ENCODE measurements at places on chromosomes 1 and 21.

DNA sequence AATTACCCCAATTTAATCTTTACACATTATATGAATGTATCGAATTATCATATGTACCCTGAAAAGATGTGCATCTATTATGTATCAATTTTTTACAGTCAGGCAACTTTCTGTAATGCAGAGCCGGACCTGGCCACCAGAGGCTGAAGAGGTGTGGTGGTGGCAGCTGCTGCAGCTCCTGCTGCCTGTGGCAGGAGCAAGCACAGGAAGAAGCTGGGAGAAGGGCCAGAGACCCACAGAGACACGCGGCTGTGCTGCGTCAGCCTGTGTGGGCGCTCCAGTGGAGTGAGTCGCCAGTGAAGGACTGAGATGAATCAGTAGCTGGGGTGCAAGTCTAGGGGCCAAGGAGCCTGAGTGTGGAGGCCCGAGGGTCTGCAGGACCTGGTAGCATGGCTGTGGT lies 74.3 kb upstream of the COG2 start:
- DNase-seq, result no peak

- no peak for DNase-seq
These were observed 1.9 kb upstream of the NAV1 start for GRCh38 chr1:201537028-201537427.

GRCh38 chr1:6262555-6263420 lies 1.9 kb upstream of the GPR153 start:
- DNase-seq, result no peak

- no peak for DNase-seq
These were observed 38.2 kb downstream of the POU2F1 start for GRCh38 chr1:167258858-167259257.

DNA sequence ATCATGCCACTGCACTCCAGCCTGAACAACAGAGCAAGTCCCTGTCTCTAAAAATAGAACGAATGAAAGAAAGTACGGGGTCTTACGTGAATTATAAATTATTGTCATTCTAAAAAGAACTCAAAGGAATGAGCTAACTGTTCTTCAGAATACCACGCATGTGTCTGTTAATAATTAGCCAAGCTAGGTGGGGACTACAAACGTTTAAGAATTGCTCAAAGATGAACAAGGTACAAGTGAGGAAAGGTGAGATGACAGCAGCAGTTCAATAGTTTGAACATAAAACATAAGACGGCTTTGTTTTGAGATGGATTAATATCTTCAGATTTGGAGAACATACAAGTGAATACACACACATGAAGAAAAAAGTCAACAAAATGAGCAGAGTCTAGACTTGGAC lies 79.6 kb downstream of the UBR4 start:
- no peak for DNase-seq

DNA sequence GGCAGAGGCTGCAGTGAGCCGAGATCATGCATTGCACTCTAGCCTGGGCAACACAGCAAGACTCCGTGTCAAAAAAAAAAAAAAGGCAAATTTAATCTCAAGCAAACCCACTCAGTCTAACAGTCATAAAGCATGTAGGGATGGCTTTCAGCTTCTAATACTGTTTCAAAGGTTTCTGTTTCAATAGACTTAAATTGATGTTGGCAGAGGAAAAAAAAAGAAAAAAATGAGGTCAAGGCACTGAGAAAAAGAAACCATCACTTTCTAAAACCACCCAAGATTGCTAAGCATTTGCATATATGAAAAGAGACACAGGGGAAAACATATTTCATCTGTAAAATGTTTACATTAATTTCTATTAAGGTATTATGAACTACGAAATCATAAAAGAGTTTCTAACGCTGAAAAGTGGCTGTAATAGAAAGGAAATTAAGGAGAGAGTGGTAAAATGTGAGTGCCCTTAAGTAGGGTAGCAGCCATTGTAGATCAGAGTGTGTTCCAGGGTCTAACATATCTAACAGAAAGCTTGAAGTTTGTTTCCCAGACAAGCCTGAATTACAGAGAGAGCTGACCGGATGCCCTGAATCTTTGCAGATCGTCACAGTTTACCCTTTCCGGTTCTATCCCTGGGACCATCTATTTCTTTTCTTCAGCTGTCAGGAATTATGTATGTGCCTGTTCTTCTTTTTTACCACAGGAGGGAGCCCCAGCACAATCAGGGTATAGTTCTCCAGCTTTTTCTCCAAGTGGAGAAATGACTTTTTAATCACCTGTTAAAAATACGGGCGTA lies 70.0 kb downstream of the PLD5 start:
- DNase-seq, result no peak

DNA sequence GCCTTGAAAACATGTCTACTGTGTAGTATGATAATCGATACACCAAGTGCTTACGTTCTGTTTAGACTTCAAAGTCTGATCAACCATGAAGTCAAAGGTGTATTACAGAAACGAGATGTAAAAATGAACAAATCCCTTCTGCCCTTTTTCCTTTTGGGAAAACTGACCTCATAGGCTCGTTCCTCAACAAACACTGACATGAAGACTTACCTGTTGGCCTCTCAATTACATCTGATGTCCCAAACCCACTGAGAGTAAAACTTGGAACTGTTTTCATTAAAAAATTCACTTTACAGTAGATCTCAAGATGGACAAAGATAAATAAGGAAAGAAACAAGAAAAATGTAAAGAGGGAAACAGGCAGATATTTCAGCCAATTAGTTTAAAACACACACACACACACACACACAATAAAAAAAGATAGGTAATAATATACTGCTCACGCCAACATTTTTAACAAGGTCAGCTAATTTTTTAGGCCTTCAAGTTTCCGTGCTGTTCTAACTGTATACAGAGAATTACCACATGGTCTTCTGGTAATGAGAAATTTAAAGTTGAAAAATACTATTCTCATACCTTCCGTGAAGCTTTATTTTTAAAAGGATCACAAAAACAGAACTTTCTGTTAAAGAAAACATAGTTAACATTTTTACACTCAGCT lies 2.1 kb downstream of the HMGN1 start:
- DNase-seq, result no peak
